HuH-7.5 (cell line): ENCODE measurements at places on chromosomes 5 and 9.

- no peak for DNase-seq
Measured at GRCh38 chr5:9774472-9775079, 144.4 kb upstream of the TAS2R1 start.

GRCh38 chr5:112419986-112420864 is 1.1 kb upstream of the EPB41L4A start:
- DNase-seq: peak; percentile 73

DNA sequence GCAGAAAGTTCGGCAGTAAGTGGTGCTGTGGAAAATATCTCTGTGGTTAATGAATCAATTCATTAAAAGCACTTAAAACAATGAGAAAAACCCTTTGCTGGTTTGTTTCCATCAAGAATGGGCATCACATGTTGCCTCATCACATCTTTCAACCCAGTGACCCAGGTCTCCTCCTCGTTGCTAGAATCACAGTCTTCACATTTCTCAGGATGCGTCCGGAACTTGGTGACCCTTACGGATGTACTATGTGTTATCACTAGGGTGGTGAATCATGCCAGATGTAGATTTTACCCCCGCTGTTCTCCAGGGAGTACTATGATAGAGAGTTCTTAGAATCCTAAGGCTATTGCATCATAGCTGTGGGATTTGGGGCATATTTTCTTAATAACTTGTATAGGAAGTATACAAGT is 217.9 kb upstream of the KLF4 start:
- no peak for DNase-seq

DNA sequence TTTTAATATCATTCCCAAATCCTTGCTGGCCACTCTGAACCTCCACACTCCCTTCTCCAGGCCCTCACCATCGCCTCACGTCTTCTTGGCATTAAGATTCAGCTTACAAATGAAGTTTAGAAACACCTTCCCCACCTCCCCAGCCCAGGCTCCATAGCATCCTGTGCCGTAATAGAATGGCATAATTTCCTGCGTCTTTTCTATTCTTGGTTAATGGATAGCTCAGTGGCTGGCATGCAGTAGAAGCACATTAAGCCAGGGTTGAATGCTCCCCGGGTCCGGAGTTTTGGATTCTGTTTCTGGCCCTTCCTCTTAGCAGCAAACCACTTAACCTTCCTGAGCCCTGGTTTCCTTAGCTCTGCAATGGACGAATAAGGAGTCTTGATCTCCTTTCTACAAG is 13.8 kb downstream of the WWC1 start:
- no peak for DNase-seq

DNA sequence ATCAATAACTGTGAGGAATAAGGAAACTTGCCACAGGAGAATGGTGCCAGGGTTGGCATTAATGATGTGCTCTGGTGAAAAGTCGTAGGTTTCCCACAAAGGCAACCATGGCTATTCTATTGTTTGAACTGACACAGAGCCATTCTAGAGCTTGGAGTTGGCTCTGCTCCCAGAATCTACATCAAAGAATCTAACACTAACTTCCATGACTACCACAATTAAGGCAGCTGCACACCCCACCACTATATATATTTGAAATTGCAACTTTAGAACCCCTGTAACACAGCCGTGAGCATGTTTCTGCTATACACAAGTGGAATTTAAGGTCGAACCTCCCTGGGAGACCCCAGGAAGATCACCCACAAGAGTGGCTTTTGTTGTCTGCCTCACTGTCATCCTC is 89.7 kb upstream of the CCDC152 start:
- no peak for DNase-seq

DNA sequence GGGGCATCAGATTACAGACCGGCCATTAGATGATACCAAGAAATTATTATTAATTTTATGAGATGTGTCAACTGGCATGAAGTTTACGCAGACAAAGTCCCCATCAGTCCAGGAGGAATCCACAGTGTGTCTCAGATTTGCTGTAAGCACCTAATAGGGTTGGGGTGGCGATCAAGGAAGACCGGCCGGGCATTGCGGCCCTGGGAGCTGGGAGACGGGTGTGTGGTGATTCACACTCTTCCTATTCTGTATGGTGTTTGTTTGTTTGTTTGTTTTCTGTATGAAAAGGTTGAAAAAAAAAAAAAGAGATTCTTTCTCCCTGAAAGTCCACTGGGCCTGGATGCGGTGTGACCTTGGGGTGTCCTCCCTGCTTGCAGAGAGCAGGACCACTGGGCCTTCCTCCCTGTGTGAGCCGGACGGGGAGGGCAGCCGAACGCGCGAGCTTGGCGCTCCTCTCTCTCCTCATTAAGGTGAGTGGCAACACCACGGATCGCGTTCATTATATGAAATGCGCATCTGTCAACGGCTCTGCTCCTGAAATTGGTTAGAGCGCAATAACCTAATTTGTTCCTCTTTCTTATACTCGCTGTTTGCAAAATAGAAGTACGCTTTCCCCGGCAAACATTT is 15.1 kb downstream of the RASGEF1C start:
- DNase-seq: no peak
